ENCODE measurements at places on chromosomes 4 and X.

DNA sequence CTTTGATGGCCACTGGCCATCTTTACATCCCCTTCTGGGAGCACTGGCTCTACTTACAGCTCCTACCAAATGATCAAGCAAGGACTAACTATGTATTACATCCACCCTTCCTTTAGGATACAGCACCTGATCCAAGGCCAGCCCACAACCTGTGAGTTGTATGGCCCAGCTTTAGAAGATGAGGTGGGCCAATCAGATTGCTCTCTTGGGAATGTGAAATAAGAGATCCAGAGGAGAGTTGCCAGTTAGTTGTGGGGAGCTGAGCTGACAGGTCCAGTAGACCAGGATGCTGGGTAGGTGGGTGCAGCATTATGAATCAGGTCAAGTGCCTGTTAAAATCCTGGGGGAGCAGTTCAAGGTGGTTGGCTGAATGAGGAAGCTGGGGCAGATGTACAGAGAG lies 111.5 kb downstream of the GNL3L start:
- DNase-seq = no peak

GRCh38 chrX:20451929-20452328 lies 185.2 kb upstream of the RPS6KA3 start:
- DNase-seq = no peak

GRCh38 chrX:134753718-134754008 lies 95.4 kb upstream of the PLAC1 start:
- DNase-seq = no peak

DNA sequence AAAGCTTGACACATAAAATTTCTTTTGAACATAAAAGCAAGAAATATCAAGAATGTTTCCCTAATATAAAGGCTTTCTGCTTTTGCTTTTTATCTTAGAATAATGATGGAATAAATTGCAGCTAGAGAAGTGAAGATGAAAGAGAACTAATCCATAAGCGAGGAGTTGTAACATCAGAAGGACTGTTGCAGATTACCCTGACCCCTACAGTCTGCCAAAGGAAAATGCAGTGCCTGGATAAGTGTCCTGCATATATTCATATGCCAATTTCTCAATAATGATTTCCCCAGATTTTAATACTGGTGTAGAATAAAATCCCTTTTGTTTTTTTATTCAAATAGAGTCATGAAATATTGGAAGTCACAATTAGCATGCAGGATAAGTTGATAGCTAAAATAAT lies 115.9 kb downstream of the MAGEC2 start:
- no peak for DNase-seq

DNA sequence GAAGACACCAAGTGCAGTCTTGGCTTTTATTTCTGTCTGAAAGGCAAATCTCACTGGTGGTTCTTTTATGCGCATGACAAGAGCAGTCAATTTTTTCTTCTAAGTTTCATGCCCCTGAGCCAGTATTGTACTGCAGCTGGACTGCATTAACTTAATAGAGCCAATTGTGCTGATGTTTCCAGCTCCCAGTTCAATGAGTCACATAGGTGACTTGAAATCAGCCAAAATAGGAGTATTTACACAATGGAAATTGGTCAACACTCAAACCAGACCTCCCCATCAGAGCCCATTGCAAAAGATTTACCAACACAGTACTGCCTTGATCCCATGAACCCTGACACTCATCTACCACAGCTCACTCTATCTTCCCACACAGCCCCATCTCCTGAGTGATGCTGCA lies 100.3 kb upstream of the GUCY1A1 start:
- DNase-seq = no peak

DNA sequence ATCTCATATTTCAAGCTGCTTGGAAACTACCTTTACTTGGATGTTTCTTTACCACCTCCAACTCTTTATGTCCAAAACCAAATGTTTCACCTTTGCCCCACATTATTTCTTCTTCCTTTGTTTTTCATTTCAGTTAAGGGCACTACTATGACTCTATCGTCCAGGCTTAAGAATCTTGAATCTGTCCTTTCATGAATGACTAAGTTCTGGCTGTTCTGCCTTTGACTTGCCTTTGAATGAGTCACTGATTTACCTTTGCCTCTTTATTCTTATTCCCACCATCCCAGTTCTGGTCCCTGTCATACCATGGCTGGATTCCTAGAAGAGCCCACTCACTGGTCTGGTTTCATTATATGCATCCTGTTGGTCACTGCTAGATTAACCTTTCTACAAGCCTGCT lies 30.6 kb upstream of the PLAC1 start:
- no peak for DNase-seq

DNA sequence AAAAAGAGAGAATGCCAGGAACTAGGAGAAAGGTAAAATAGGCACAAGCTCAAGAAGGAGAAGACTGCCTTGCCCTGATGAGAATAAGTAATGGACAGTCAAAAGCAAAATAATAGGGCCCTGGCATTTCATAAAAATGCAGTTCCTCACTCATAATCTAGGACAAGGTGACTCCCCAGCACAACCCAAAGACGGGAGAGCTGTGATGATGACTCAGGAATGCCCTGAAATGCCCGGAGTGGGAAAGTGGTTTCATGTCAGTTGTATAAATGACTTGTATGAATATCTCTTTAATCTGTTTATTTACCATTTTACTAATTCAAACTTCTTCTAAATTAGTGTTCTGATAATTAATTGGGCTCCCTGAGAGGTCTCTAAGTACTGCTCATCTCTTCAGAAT lies 28.8 kb upstream of the SETD7 start:
- no peak for DNase-seq

DNA sequence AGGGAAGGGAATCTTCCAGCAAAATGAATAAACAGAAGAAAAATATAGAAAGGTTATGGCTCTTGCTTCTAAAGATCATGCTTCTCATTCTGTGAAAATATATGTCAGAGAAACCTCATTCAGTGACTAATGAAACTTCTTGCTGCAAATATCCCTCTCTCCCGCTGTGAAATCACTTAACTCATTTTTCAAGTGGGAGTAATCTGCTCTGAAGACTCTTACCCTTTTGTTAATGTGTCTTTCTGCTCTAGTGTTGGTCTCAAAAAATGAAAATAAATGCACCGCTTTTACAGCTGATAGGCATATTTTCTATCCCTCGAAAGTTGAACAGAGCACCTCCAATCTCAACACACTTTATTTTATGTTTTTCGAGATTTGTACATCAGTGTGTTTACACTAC lies 252.3 kb downstream of the NLGN4X start:
- DNase-seq = no peak

GRCh38 chr4:57075367-57075766 lies 34.8 kb downstream of the IGFBP7 start:
- DNase-seq = no peak
